CD4-positive, alpha-beta T cell treated with Interleukin-6 at 100 ng/mL for 8 hours (primary cell): ENCODE measurements at places on chromosomes 1 and 21.
A peak's percentile ranks its signal among the peaks of the same experiment; 100 is the strongest.

GRCh38 chr1:177035586-177035985 lies 128.9 kb downstream of the ASTN1 start:
- DNase-seq = no peak

- DNase-seq = peak; percentile 40
These were observed 61.4 kb upstream of the LRRN2 start for GRCh38 chr1:204746838-204747442.

GRCh38 chr1:117301901-117302300 lies 65.3 kb upstream of the MAN1A2 start:
- DNase-seq = no peak

DNA sequence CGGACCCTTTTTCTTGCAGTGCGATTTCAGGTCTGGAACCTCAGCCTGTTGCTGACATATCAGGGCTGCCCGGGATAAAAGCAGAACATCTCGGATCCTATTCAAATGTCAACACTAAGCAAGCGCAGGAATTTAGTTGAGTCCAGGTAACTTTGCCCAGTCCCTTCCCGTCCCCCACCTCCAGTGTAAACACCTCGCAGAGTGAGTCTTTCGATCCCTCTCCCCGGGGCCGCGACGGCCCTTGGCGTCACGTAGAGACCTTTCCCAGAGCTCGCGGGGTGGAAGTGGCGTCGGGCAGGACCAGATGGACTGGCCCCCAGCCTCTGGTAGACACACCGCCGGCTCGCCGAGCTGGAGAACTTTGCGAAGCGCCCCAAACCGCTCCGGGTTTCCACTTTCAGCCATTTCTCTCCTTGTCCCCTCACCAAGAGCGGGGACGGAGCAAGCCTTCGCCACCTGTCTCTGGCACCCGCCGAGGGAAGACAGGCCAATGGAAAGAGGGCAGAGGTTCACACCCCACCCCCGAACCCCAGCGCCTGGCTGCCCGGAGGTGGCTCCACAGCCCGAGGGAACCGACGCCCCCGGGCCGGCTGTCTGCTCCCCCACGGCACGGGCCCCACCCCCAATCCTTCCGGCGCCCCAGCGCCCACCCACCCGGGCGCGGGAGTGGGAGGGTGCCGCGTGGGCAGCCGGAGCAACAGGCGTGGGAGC lies 570 bp downstream of the KCND3 start:
- no peak for DNase-seq

DNA sequence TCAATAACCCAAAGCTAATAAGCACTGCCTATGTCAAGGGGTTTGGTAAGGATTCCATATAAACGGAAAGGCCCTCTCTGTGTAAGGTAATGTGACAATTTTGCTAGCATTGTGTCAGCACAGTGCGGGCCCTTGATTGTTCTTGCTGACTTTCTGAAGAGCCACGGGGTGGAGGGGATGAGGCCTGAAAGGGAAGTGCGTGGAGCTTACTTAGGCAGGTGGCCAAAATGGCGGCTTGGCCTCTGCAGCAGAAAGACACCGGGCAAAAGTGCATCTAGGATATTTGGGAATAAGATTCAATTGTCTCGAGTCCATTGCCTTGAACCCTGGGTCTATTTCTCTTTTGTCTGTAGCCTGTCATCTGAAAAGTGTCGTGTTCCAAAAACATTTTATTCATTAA lies 114.3 kb downstream of the TGFB2 start:
- DNase-seq = no peak

- no peak for DNase-seq
These were observed 44.7 kb upstream of the PAXBP1 start for GRCh38 chr21:32816261-32816660.

- DNase-seq = no peak
These were observed 9.0 kb upstream of the PLCH2 start for GRCh38 chr1:2466958-2467554.

- no peak for DNase-seq
These were observed 38.5 kb downstream of the WNT9A start for GRCh38 chr1:227909188-227909587.

- no peak for DNase-seq
These were observed 56.0 kb upstream of the STUM start for GRCh38 chr1:226492426-226493137.

- no peak for DNase-seq
These were observed 774.3 kb downstream of the MRPL39 start for GRCh38 chr21:24832961-24833360.
